ENCODE measurements at places on chromosomes 12 and 14. TPM values are rescaled to one million over a fixed set of nuclear protein-coding genes. Genes with fewer than 3 reads are reported as not detected.

DNA sequence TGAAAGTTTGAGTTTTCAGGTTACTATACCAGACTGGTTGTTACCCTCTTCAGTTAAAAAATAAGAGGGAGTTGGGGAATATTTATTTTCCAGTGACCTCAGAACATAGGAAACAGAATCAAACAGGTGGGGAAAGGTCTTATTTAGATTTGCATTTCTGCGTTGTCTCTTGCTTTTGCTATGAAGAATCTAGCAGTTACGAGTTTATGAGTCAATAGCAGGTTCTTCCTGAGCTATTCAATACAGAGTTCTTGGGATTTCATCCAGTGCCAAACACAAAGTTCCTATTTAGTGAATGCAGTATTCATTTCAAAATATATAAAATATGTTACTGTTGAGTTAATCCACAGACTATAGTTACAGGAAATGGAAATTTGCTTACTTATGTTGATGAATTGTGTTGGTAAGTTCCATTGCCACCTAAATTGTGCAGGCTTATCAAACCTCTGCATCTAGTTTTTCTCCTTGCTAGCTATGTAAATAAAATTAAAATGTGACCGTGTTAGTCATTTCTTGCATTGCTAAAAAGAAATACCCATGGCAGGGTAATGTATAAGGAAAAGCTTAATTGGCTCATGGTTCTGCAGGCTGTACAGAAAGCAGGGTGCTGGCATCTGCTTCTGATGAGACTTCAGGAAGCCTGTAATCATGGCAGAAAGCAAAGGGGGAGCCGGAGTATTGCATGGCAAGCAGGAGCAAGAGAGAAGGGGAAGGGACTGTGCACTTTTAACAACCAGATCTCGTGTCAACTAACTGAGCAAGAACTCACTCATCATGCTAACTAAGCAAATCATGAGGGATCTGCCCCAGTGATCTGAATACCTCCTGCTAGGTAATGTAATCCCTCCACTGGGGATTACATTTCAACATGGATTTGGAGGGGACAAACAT lies 110.2 kb downstream of the KTN1 start:
- H3K4me1 ChIP-seq: no peaks in the 10 kb centered on the region
- H3K27ac ChIP-seq: no peak overlapping the region
- no peak for DNase-seq
- H3K27me3 ChIP-seq: no peaks in the 10 kb centered on the region

DNA sequence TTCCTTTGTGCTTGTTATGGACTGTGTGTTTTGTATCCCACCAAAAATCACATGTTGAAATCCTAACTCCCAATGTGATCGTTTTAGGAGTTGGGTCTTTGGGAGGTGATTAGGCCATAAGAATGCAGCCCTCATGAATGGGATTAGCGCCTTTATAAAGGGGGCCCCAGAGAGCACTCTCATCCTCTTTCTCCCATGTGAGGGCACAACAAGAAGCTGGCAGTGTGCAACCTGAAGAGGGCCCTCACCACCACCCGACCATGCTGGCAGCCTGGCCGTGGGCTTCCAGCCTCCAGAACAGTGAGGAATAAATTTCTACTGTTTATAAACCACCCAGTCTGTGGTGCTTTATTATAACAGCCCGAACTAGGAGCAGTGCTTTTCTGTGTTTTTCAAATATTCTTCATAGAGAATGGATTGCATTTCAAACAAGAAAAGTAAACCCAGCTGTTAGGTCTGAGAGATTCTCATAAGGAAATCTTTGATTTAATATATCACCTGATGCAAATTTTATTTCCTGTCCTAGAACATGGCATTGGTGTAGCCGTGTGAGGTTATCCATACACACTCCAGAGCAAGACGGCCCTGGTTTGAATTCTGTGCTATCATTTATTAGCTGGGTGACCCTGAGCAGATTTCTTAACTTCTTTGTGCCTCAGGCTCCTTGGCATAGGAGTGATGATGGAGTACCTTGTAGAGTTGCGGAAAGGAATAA lies 27.8 kb downstream of the HSPB8 start:
- H3K4me1 ChIP-seq: no peaks in the 10 kb centered on the region

GRCh38 chr14:53955671-53956426 lies 776 bp downstream of the BMP4 start:
- no peaks in the 10 kb centered on the region for H3K27me3 ChIP-seq
- no peaks in the 10 kb centered on the region for H3K4me1 ChIP-seq
- H3K27ac ChIP-seq: peak overlapping the region; percentile 90

- H3K4me1 ChIP-seq: no peaks in the 10 kb centered on the region
- no peaks in the 10 kb centered on the region for H3K27me3 ChIP-seq
- DNase-seq: no peak
These were observed 5.4 kb downstream of the LMO3 start for GRCh38 chr12:16600525-16600924.

DNA sequence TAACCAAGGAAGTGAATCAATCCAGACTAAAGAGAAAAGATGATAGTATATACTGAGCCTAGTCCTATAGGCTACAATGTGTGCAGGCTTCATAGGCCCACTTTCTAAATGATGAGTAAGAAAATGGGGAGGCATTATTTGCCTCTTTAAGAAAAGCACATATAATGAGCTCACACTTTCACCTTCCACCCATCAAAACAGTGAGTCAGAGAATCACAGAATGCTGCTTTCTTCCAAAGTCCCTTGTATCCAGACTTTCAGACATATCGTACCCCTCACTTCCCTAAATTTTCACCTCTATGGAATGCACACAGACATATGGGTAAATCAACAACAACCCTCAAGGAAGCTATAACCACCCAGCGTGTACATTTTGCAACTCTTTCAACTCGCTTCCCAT lies 286.4 kb upstream of the PRKD1 start:
- no peaks in the 10 kb centered on the region for H3K4me1 ChIP-seq
- H3K27ac ChIP-seq: no peak overlapping the region
- no peaks in the 10 kb centered on the region for H3K27me3 ChIP-seq
- DNase-seq: no peak
- no peak overlapping the region for H3K4me3 ChIP-seq
- H3K36me3 ChIP-seq: no peaks in the 10 kb centered on the region

PNP gene
- 12.7 TPM for total RNA-seq

CCDC198 gene
- total RNA-seq: 0.37 TPM

GALNT16 gene
- 10.4 TPM for total RNA-seq
